ENCODE measurements at places on chromosomes 16 and 17.

DNA sequence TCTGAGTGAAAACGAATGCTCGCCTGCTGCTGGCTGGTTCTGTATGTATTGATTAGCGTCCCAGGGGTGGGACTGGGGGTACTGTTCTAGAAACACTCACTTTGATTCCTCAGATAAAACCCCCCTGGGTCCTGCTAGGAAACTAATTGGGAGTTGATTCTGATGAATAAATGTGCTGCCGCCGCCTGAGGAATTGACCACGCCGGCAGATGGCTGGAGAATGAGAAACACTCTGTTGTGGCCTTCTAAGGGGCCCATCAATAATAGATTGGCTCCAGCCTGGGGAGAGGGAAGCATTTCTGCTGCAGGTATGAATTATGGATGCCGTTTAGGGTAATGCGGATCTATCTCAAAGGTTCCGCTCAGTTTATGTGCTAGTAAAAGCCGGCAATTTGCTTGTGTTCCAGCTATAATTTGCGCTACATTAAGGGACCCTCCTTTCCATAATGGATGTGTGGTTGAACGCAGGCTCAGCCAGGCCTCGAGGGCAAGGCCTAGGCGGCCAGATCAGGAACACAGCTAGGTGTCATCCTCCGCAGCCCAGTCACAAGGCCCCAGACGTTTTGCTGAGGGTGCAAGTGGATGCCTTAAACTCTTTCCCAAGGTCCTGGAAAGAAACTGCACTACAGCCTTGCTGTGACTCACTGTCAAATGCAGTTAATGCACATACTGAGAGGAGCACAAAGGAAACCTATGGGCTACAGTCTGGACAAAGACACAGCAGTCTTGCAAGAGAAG lies 132.2 kb upstream of the HS3ST2 start:
- no peak for DNase-seq

DNA sequence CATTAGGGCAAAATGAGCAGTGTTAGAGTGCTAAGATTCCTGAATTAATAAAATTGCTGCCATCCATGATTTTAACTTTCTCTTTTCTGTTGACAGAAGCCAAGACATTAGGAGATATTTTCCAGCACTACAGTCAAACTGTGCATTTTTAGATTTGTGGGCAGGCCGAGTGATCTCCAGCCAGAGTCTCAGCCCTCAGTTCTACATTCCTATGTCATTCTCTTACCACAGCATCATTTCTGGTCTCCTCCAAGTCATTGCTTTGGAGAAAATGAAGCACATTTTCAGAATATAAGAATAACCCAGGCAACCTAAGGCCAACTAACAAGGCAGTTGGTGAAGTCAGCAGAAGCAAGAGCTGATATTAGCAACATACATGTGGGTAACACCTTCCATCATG lies 74.6 kb upstream of the NUDT7 start:
- DNase-seq: no peak

- DNase-seq: no peak
Measured at GRCh38 chr16:25228372-25228771, 11.6 kb downstream of the AQP8 start.

DNA sequence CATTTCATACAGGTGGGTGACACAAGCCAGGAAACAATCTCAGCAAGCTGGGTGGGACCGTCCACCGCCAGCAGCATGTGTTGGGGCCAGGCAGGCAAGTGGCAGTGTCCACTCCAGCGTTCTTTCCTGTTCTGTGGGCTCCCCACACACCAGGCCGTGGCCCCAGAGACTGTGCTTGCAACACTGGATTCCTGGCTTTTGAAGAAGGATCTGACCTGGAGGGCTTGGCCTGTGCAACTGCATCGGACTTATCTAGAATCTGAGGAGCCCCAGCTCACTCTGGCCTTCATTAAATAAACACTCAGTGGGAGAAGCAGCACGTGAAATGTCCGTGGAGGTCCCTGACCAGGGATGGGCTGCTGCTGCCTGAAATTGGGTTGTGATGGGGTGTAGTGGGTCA lies 3.2 kb downstream of the KSR1 start:
- no peak for DNase-seq

DNA sequence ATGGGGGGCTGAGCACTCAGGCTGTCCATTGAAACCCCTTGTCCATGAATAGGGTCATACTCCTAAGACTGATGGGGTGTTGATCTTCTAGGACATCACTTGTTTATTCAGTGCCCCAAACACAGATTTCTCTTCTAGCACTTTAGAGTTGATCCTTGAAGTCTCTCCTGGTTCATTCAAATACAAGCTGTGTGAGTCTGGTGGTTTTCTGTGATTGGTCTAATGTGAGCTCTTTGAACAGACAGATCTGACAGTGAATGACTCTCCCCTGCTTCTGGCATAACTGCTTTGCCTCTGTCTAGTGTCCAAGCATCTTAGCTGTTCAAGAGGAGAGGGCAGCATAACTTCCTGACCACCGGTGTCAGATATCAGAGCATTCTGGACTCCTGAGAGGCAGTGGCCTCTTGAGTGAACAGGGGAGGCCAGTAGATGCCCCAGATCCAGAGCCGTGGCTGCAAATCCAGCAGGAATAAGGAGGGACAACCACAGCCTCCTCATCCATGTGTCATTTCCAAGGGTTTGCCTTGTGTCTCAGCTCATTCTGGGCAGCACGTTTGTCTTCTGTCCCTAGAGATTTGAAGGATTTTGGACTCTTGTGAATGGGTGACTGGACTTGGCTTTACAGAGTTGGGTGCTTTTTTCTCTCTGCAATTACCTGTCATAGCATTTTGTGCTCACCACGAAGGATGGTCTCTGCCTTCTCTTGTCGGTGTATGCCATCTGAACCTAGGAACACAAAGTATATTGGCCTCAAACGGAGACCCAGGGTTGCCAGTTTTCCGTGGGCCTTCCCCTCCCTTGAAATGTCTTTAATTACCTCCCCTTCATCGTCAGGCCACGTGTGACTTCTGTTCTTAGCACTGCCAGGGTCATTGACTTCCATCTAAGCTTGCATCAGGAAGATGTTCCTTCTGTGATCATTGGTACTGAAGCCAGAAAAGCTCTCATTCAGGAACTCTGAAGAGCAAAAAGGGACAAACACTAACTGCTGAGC lies 13.9 kb upstream of the CLEC18C start:
- no peak for DNase-seq

- no peak for DNase-seq
Measured at GRCh38 chr17:78905116-78905515, 2.1 kb upstream of the CEP295NL start.

DNA sequence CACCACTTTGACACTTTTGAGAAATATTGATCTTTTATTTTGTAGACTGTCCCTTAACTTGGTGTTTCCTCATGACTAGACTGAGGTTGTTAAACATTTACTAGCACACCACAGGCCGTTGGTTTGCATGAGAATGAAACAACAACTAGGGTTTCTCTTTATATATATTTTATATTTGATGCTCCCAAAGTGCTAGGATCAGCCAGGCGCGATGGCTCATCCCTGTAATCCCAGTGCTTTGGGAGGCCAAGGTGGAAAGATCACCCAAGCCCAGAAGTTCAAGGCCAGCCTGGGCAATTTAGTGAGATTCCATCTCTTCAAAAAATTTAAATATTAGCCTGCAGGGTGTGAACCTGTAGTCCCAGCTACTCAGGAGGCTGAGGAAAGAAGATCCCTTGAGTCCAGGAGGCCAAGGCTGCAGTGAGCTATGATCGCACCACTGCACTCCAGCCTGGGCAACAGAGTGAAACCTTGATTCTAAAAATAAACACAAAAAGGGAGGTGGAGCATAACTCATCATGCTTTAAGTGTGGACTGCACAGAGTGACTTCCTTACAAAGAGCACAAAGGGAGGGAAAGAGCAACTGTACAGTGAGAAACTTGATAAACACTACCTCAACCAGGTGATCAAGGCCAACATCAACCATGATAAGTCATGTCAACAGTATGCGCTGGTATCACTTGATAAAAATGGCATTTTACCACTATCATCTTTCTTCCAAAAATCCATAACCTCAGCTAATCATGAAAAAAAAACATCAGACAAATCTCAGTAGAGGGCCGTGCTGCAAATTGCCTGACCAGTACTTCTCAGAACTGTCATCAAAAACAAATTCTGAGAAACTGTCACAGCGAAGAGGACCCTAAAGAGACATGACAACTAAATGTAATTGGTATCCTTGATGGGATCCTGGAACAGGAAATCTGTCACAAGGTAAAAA lies 72.8 kb upstream of the ATF7IP2 start:
- DNase-seq: no peak

DNA sequence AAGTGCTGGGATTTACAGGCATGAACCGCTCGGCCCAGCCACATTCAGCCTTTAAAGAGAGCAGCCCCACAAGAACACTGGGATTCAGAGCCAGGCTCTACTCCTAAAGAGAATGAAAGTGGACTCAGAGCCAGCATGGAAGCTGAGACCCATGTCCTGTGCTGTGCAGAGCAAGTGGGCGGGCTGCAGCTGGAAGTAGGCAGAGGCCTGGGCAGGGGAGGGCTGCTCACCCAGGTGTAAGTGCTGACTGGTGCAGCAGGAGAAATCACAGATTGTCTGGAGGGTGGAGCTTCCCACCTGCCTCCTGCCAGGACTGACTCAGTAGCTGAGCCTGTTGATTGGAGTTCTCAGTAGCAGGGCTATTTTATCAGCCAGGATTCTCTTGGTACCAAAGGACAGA lies 178.7 kb downstream of the KATNIP start:
- peak; percentile 65 for DNase-seq

- no peak for DNase-seq
Measured at GRCh38 chr16:56711862-56712261, 18.1 kb upstream of the NUP93 start.

GRCh38 chr17:64993867-64994266 lies 62.7 kb downstream of the GNA13 start:
- no peak for DNase-seq

GRCh38 chr16:2971985-2972784 lies 3.0 kb downstream of the PAQR4 start:
- DNase-seq: no peak

DNA sequence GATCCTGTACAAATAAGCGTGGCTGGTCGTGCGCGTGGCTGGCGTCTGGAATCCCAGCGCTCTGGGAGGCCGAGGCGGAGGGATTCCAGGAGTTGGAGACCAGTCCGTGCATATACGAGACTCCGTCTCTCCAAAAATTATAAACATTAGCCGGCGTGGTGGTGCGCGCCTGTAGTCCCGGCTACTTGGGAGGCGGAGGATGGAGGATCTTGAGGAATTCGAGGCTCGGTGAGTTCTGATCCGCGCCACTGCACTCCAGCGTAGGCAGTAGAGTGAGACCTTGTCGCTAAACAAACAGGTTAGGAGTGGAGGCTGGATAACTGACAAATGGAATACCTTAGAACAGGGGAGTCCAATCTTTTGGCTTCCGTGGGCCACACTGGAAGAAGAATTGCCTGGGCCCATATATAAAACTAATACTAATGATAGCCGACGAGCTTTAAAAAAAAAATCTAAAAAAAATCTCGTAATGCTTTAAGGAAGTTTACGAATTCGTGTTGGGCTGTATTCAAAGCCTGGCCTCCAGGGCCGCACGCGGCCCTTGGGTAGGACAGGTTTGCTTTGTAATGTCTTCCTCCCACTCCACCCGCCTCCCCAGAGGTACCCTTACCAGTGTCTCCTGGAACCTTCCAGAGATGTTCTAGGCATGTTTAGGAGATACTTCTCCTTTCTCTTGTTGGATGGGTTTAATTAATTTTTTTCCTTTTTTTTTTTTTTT lies 909 bp upstream of the RSL1D1 start:
- no peak for DNase-seq

- DNase-seq: no peak
Measured at GRCh38 chr17:78824240-78824639, 16.4 kb downstream of the USP36 start.

DNA sequence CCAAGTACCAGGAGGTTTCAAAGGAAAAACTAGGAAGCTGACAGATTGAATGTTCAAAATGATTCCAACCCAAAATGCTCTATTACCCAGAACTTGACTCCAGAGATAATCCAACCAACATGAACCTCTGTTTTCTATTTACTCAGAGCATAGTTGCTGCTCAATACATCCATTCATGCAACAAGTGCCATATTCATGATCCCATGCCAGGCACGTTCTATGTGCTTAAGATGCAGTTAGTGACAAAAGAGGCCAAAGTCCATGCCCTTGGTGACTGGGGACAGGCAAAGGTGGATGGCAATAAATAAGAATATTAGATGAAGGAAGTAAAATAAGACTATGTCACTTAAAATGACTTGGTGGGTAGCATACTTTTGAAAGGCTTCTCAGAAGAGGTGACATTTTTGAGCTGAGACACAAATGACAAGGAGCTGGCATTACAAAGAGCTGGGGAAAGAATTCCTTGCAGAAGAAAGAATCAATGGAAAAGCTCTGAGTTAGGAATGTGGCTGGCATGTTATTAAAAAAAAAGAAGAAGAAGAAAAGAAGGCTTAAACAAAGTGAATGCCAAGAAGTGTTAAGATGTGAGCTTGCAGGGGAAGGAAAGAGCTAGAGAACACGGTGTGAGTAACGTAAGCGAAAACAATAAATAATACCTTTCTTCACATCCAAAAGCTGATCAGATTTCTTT lies 34.5 kb downstream of the TOX3 start:
- DNase-seq: no peak

- DNase-seq: no peak
Measured at GRCh38 chr16:85536073-85536410, 77.1 kb upstream of the GSE1 start.

GRCh38 chr16:69495821-69496220 lies 69.9 kb upstream of the NFAT5 start:
- DNase-seq: no peak

DNA sequence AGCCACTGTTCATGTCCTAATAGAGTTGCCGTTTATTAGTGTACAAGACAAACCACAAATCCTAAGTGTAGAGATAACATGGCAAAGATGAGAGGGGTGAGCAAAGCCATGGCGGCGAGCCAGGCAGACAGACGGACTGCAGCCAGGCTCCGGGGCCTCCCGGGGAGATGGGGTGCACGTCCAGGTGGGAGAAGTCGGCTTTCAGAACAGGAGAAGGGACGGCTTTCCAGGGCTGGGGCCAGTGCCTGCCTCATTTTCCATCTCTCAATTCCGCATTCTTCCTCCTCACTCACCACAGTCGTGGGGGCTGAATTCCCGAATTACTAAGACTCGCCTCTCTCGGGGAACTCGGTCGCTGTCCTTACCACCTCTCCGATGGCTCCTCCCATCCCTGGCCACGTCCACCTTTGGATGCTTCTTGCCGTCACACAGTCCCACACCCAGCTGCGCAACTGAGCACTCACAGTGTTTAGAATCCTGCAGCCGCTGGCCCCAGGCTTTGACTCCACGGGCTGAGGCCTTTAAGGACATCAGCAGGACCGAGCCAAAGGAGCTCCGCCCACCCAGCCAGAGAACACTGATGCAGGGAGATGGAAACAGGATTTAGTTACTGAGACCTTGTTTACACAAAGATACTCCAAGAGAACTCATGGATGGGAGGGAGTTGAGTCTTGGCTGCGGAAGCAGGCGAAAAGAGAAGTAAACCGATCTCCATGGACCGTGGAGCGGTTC lies 59.7 kb downstream of the RNF112 start:
- peak; percentile 77 for DNase-seq

DNA sequence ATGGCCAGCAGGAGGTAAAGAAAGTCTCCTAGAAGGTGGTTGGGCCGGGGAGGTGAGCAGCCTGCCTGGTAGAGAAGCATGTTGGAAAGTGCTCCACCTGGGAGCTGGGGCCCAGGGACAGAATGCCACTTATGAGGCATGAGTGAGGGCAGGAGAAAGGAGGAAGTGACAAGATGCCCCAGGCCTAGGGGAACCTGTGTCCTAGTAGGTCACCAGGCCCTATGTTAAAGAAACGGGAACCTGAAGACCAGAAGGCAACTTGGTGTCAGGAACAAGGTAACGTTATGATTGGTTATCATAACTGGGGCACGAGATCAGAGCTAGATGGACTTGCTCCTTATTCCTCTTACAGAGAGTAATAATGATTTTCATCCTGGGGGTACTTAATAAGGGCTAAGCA lies 34.3 kb downstream of the PITPNC1 start:
- DNase-seq: no peak

GRCh38 chr16:77987810-77988209 lies 34.5 kb upstream of the CLEC3A start:
- DNase-seq: no peak
